ENCODE measurements at places on chromosomes 5 and 9.
A peak's percentile ranks its signal among the peaks of the same experiment; 100 is the strongest.

GRCh38 chr9:28518439-28518838, 945.2 kb upstream of the C9orf72 start:
- no peak for DNase-seq

DNA sequence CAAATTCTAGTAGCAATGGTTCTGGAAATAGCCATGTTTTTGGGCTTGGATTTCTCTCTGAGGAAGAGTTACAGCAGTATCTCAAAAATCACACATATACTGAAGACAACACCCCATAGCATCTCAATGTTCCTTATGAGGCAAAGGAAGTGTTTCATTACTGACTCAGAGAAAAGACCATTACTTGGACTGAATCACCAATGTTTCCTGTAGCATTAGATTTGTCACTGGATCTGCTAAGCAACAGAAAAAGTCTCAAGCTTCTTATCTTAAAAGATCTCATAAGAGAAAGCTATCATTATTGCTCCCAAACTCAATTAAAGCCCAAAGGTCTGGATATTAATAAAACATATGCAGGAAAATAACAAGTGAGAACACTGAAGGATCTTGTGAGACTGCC, 272.4 kb downstream of the ADAMTS6 start:
- peak; percentile 58 for DNase-seq

DNA sequence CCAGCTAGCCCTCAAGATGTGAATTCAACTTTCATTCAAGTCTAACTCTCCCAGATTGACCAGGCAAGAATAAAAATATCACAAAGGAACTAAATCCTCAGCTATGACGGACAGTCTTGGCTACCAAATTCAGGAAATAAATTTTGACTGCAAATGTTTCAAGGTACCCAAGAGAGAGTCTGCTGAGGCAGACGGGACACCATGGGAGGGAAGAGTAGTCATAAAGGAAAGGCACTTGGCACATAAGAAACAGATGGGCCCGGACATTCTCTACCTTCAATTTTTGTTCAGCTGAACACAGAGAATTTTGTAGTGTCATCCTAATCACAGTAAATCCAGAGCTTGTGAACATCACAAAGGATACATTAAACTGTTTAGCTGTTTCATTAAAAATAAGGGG, 390.0 kb downstream of the DTWD2 start:
- DNase-seq, result no peak

DNA sequence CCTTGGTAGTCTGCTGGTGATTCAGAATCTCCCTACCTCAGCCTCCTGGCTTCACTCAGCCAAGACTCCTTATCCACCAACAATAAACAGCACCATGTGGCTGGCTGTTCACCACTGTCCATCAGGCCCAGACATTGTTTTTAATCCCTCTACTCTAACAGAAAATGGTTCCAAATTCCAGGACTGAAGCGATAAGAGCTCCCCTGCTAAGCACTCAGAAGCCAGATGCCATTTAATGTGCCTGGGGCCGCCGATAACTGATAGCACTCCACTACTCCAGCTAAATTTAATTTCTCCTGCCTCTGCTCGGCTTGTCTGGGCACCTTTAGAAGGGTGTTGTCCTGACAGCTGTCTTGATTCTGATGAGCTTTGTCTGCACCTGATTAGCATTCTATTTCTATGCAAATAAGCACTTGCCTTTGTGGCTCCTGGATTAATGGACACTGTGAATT, 47.1 kb downstream of the ZNF622 start:
- DNase-seq, result no peak

- no peak for DNase-seq
Observed at GRCh38 chr5:138824924-138825863, 49.9 kb downstream of the LRRTM2 start.

GRCh38 chr9:4837261-4838188, 44.8 kb downstream of the RCL1 start:
- DNase-seq, result no peak

- DNase-seq, result no peak
Observed at GRCh38 chr5:141519605-141520565, 31.0 kb downstream of the PCDHGC5 start.

Measured in epithelial cell of proximal tubule (primary cell).